ENCODE measurements at places on chromosomes 2 and 18.

DNA sequence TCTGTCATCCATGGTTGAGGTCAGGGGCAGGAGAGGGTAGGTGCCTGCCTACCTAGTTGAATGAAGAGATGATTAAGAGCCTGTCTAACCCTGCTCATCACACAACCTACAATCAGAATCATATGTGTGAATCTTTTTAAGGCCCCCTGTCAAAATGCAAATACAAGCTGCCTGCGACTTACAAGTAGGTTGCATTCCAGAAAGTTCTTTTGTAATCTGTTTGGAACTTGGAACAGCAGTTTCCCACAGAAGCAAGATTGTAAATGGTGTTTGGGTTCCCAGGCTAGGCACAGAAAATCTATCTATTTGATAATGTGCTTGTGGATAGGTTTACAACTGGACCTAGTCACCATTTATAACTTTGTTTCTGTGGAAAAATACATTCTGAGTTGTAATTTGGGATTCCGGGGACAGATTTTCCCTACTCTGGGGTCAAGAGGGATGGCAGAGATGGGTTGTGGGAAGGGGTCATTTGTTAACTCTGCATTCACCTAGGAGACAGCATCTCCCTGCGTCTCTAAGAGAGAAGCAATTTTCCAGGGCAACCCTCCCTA, 4.4 kb downstream of the LIPG start:
- DNase-seq: no peak

- DNase-seq: no peak
Measured at GRCh38 chr2:182726473-182726872, 10.4 kb downstream of the DNAJC10 start.

DNA sequence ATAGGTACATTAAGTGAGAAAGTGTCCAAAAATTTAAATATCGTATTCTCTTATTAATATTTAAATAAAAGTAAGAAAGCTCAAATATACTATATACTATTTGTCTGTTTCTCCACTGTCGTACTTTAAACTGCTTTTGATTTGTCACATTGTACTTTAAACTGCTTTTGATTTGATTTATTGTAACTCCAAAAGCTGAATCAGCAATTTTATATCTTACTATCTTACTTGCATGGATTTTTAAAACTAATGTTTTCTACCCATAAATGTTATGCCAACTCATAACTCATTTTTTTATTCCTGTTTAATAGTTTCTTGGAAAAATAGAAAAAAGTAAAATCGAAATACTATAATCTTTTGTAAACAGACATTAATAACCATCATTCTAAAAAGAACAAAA, 1128.2 kb upstream of the ACVR2A start:
- no peak for DNase-seq

DNA sequence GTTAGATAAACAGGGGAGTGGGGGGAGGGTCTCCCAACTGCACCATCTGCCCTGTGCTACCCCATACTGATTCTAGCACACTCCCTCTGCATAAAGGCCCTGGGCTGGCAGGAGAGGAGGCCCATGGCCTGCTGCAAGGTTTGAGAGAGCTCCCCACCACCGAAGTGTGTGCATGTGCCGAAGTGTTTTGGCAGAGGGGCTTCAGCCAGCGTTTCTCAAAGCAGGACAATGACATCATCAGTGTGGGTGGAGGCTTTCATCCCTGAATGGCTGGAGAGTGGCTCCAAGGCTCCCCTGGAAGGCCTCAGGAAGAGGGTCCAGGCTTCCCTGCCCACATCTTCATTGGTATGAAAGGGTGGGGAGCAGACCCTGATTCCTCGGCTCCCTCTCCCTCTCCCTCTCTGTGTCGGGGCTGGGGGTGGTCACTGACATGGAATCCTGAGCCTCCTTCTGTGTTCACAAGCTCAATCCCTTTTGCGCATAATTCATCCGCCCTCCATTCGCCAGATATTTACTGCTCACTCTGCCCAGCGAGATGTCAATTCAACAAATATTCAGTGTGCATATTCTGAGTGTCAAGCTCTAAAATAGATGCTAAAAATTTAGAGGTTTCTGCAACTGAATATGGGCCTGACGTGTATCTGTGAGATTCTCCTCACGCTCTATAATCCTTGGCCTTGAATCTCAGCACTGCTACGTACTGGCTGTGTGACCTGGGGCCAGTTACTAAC, 122.1 kb downstream of the CELF4 start:
- DNase-seq: no peak

GRCh38 chr2:52192656-52193055, 1160.7 kb upstream of the NRXN1 start:
- DNase-seq: no peak

DNA sequence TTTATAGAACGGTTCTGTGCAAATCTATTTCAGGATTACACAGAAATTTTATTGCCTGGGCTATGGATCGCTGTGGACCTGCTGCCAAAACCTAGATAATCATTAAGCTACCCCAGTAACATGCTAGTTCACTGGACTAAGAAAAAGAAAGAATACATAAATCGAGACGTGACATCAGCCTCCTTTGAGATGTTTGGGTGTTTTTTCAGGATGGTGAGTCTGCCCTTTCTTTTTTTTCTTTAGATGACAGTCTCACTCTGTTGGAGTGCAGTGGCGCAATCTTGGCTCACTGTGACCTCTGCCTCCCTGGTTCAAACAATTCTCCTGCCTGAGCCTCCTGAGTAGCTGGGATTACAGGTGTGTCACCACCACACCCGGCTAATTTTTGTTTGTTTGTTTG, 52.0 kb downstream of the FHOD3 start:
- no peak for DNase-seq

DNA sequence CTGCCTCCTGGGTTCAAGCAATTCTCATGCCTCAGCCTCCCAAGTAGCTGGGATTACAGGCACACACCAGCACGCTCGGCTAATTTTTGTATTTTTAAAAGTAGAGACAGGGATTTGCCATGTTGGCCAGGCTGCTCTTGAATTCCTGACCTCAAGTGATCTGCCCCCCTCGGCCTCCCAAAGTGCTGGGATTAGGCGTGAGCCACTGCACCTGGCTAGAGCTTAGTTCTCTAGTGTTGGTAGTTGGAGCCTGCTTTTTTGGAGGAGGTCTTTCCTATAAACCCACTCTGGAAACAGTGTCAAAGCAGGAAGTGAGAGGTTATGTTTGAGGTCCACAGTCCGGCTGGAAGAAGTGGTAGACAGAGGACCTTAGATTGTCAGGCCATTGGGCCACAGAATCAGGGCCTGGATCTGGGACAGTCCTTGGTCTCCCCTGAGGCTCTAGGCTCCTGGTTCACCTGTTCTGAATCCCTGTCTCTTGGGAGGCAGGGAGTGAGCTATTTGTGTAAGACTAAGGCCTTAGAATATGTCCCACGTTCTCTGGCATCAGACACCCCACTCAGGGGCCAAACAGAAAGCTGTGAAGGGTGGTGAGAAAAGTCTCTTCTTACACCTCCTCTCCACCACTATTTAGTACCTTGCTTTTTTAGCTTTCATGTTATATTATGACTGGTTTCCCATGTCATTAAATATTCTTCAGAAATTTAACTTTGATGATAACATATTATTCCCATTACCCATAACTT, 34.5 kb downstream of the PCBP1 start:
- no peak for DNase-seq

DNA sequence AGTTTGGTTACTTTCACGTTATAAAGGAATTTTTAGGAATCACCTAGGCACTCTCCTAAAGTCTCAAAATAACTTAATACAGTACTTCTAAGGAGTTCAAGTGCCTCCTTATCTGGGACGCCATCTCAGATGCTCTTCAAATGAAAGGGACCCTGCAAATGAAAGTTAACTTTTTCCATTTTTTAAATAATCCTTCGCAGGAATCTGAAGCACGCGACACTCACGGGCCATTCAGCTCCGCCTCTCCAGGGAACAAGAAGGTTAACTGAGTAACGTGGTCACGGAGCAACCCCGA, 537 bp upstream of the ZC3H15 start:
- DNase-seq: no peak

GRCh38 chr18:62723666-62724281, 8.4 kb downstream of the PHLPP1 start:
- no peak for DNase-seq
